IPS DF 6.9 (cell line): ENCODE measurements at places on chromosomes 2 and 18.

DNA sequence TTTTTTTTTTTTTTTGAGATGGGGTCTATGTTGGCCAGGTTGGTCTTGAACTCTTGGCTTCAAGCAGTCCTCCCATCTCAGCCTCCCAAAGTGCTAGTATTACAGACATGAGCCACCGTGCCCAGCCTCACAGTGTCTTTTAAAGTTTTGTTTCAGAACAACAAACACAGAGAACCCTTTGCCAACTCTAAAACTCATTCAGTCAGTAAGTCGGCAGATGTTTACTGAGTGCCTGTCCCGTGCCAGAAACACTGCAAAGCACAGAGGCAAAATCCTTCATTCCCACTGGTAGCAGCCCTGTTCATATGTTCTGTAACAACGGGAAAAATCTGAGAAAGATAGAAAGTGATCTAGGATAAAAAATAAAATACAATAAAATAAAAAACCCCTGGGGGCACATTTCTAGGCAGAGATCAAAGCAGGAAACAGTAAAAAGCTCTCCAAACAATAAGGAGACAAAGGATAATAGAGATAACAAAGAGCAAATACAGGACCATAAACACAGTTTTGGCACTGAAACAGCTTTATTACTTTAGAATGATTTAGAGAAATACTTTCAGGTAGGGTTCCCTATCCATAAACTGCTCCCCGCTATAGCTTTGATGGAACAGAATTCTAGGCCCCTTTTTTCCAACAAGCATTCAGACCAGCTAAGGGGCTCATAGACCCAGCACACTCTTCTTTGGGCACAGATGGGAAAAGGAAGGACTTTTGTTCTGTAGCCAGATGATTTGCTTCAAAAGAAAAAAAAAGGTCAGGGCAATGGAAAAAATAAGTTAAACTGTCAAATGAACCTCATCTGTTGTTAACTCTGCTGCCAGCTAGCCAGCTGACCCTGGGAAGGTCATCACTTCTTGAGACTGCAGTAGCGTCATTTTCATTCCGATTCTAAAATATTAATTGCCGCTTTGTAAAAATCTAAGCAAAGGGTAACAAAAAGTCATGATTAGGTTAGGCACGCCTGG, 212.3 kb downstream of the CDH20 start:
- DNase-seq: no peak

GRCh38 chr2:85390941-85391669, 19.1 kb downstream of the CAPG start:
- no peak for DNase-seq

DNA sequence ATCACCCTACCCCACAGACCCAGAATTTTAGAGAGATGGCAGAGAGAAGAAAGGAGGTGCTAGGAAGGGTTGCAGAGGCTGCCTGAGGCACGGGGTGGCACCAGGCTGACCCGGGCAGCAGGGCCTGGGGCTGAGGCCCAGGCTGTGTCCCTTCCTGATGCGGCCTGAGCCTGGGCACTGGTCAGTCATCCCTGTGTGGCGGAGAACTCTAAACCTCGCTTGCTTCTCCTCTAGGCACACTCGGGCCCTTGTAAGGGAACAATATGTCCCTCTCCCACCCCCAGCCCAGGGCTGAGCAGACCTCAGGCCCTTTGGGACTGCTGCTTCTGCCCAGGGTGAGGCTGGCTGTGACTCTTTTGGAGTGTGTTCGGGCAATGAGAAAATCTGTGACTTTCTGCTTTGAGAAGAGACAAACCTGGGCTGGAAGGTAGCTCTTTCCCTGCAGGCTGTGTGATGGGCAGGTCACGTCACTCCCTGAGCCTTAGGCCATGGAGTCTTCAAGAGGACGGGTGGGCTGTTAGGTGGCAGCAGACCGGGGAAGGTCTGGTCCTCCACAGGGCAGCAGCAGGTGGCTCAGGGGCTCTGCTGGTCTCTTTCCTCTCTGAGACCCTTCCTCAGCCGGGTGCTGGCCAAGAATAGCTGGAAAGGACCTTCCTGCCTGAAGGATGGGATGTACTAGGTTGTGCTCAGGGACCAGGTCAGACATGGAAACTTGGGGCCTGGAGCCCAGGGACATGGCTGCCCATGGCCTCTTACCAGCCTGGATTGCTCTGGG, 96.8 kb downstream of the GLI2 start:
- no peak for DNase-seq

GRCh38 chr2:39521876-39522517, 84.9 kb upstream of the MAP4K3 start:
- DNase-seq: no peak

DNA sequence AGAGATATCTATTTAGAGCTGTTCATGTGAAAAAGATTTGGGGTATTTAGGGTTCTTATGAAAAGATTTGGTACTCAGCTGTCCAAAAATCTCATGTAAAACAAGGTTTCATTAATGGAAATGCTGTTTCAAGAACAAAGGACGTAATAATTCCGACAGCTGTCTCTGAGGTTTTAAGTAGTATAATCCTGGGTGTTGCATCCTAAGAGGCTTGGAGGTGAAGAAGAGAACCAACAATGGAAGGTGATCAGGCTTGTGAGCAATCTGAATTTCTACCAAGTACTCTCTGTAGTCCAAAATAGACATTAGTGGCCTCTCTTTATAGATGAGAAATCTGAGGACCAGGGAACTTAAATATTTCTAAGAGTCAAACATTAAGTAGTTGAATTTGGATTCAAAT, 205.1 kb downstream of the BABAM2 start:
- DNase-seq: no peak

GRCh38 chr2:233051241-233052149, 8.6 kb upstream of the INPP5D start:
- DNase-seq: no peak

- peak; percentile 5 for DNase-seq
Measured at GRCh38 chr2:209519271-209519670, 95.4 kb downstream of the MAP2 start.

DNA sequence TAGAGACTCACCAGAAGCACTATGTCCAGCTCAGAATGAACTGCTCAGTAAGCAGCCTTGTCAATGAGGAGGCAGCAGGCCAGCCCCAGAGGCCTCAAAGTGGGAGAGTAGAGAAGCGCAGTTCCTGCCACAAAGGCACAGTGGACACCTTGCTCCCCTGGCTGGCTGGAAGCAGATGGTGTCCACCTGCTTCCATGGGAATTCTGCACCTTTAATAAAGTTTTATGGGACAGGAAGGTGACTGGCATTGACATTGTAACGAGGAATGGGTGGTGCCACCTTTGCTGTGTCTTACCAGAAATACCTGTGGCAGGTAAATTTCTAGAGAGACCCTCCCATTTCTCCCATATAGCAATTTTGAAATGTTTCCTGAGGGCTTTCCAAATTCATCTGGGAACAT, 6.7 kb upstream of the IL1B start:
- no peak for DNase-seq

DNA sequence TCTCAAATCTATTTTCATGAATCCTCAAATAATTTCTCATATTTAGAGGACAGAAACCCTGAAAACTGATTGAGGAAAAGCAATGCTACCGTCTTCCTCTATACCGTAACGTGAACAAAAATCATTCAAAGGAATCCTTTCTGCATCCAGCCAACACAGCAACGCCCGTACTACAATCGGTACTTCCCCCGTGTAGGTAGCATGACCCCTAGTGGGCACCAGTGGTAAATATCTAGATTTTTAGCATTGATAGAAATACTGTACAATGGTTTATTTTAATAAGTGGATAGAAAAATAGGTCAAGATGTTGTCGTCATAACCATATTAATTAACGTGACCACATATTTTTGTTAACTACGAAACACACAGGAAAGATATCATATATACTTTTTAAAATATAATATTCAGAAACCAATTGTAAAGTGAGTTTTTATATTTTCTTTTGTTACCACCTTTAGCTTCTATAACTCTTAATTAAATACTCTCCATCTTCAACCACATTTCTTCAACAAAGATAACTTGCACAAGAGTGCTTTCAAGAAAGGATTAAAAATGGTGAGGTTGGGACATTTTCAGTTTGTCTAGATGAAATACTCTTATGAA, 194.1 kb downstream of the SS18 start:
- DNase-seq: no peak

DNA sequence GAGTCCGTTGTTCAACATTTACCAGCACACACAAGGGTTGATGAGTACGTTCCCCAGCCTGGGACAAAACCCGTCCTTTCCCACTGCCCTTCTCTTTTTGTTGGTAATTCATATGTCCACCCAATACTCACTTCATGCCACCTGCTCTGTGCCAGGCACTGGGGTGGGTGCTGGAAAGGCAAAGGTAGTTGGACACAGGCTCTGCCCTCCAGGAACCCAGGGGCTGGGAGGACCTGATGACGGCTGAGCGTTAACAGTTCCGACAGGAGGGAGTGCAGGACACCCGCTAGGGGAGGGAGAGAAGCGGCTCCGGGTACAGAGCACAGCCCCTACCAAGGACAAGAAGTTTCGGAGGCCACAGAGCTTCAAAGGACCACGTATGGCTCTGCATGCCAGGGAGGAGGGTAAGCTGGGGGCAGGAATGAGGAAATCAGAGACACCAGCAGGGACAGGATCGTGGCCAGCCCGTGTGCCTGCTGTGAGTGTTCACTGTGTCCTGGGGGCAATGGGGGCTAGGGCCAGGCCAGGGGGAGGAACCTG, 134.1 kb upstream of the GPC1 start:
- DNase-seq: no peak

DNA sequence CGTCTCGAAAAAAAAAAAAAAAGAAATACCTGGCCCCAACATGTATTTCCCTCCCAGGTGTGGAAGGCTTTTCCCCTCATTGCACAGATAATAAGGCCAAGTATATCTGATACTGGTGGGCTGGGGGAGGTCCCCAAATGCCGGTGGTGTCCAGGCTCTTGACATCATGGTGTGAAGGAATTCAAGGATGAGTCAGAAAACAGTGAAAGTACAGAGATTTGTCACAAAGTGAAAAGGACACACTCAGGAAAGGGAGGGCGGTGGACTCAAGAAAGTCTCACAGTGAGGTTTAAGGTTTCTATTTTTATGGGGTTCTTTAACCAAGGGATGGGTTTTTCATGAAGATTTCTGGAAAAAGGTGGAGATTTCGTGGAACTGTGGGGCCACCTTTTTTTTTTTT, 37.8 kb upstream of the FZD5 start:
- DNase-seq: no peak

GRCh38 chr2:101560780-101561315, 85.9 kb upstream of the RFX8 start:
- no peak for DNase-seq

DNA sequence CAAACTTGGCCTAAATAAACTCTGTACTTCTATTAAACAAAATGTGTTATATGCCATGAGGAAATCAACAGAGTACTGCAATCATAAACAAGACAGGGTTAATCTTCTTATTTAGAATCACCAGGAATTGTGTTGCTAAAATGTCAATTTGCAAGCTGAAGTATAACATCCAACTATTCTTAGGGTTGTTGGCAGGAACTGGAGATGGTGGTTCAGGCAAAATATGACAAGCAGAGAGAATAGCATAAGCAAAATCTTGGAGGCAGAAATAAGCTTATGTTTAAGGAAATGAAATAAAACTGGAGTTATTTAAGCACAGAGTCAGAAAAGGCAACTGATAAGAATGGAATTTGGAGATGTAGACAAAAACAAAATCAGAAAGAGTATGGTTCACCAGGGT, 463.8 kb upstream of the SLC8A1 start:
- no peak for DNase-seq

DNA sequence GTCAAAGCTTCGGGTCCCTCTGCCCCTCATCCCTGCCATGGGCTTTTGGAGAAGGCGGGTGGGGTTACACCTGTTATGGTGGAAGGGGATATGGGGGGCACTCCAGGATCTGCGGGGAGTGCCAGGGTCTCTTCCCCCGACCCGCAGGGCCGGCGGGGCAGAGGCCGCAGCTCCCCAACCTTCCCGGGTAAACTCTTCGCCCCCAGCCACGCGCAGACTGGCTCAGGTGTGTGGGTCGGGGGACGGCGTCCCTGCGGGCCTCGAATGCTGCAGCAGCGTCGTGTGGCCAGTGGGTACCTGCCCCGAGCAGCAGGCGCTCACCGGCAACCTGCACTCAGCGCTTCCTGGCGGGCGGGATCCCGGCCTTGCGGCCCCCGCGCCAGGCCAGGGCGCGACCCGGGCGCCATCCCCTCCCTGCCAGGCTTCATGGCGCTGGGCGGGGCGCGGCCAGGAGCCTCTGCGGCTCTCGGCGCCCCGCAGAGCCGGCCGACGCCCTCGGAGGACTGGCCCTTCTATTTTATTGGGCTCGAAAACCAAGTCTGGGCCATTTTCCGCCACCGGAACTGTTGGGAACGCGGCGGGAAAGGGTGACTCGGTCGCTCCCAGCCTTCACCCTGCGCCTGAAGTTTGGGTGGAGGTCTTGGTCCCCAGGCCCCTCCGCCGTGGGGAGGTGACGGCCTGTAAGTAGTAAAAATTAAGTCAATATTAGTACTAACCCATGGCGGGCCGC, 4.5 kb downstream of the GBX2 start:
- DNase-seq: no peak

DNA sequence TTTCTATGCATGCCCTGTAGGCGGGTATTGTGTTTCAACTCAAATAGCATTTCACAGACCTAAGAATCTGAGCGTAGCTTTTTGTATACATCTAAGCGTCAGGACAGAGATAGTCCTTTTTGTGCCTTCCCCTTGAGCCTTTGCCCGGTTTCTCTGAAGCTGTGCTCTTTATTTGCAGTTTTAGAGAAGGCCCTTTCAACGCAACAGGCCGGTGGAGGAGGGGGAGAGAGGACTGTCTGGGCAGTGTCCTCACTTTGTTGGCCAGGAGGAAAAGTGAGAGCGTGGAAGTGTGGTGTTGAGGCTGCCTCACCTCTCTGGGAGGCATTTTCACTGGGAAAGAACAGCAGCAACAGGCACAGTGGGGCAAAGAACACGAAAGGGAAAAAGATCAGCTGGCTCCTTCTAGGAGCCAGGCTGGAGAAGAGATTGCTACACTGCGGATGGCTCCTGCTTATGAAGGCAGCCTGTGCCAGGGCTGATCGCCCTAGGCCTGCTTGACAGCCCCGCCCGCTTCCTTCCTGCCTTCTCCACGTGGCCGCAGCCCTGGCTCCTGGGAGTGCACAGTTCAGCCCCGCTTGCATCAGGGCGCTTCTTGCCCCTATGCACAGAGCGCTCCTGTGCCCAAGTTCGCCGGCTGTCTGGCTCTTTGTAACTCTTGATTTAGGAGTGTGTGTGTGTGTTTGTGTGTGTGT, 195.6 kb upstream of the POU3F3 start:
- peak; percentile 37 for DNase-seq

- peak; percentile 76 for DNase-seq
Measured at GRCh38 chr18:55415258-55415871, 172.6 kb downstream of the TCF4 start.

GRCh38 chr2:127278959-127279358, 15.0 kb downstream of the ERCC3 start:
- no peak for DNase-seq

- no peak for DNase-seq
Measured at GRCh38 chr18:68679528-68679927, 35.4 kb downstream of the TMX3 start.
